ENCODE measurements at places on chromosomes 5 and 9.

GRCh38 chr5:77871946-77872345 is 95.8 kb upstream of the TBCA start:
- DNase-seq: no peak

GRCh38 chr9:107375651-107376369 is 92.7 kb downstream of the RAD23B start:
- no peak for DNase-seq

DNA sequence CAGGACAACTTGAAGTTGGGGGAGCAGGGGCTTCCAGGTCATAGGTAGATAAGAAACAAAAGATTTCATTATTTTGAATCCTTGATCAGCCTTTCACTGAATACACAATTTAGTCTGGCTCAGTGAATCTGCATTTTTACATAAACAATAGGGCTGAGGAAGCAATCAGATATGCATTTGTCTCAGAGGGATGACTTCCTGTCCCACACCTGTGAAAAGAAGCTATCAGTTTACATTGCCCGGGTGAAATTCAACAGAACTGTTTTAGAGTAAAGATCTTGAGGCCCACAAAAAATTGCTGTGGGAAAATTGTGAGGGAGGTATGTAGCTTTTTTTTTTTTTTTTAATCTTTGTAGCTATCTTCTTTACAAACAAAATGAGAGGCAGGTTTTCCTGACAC is 38.3 kb downstream of the DNAJB5 start:
- no peak for DNase-seq

DNA sequence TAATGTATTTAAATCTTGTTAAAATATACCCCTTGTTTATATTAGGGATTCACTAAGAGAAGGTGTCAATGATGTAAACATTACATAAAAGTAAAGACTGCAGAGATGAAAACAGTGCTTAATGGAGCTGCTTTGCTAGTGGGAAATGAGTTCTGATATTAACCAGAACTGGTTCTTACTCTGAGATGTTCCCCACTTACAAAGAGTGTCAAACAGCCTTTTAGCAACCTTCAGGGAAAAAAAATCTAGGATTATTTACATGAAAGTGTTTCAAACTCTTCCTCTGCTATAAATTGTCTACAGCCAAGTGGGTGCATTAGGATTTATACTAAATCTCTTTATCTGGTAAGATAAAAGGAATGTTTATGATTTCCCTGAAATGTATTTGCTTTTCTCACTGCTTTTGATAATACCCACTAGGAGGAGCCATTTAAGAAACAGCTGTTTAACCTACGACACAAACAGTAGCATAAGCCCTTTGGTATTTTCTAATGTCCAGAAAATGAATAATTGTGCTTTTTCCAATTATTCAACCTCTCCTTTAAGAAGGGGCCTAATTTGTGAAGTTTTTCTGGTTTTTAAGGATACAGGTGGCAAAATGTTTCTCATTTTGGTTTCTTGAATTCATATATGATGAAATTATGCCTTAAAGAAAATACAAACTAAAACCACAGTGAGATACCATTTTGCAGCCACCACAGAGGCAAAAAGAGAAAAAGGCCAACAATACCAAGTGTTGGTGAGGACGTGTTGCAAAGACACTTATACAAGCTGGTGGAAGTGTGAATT is 186.3 kb downstream of the TLE4 start:
- DNase-seq: no peak

- no peak for DNase-seq
These were observed 4.2 kb upstream of the NRARP start for GRCh38 chr9:137306066-137306849.

DNA sequence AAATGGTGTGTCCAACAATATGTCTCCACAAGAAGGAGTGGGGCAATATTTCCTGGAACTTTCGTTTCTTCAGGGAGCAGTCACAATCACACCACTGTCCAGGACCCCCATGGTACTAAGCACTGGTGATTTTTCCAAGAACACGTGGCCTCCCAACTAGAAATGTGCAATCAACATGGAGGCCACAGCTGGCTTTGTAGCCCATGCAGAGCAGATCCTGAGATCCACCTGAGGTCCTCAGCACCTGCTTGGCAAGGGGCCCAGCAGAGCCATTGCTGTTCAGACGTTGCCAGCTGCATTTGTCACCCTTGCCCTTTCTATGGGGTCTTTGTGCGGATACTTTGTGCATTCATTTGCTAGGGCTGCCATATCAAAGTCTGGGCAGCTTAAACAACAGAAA is 334.5 kb upstream of the IRX4 start:
- no peak for DNase-seq

- DNase-seq: no peak
These were observed 240.2 kb downstream of the PBX3 start for GRCh38 chr9:125987420-125987819.

DNA sequence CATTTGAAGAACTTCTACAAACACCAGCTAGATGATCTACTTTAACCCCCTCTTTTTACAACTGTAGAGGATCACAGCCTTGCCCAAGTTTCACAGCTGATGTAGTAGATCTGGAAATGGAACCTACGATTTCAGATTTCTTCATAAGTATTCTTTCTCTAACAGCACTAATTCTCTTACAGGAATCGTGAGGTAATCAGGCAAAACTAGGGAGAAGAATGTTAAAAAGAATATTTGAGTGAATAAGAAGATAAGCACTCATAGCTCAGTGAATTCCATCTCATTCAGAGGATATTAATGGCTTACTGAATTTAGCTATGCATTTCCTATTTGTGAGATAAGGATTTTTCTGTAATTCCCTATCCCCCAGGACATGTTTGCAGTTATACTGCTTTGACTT is 42.1 kb downstream of the NADK2 start:
- no peak for DNase-seq

DNA sequence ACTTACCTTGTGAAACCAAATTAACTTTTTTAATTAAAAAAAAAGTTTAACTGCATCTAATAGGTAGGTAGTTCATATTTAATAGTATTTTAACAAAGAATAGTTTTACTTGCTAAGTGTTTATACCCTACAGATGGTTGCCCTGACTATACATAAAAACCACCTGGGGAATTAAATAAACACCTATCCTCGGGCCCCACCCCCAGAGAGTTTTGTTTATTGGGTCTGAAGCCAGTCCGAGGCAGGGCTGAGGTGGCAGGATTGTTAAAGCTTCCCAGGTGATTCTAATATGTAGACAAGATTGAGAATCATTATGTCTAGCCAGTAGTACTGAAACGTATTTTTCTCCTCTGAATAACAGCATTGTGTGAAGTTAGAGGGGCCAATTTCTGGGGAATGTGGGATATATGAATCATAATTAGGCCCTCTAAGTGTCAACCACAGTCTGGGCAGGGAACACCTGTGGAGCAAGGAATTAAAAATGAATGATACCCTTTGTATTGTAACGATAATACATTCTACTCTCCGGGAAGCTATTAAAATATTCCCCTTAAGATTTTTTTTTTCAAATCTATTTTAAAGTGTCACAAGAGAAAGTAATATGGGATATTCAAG is 5.6 kb upstream of the PAM start:
- DNase-seq: no peak

DNA sequence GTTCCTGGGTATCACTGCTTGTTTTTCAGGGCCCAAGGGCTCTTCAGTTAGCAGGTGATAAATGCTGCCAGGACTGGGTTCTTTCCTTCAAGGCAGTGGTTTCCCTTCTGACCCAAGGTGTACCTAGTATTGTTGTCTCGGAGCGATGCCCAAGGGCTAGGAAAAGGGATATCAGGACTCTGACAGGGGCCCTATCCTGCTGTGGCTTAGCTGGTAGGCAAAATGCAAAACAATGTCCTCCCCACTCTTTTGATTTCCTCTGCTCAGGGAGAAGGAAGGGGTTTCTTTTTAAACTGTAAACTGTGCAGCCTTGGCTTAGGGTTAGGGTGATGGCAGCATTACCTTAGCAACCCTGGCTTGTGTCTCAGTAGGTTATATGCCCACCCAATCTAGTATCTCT is 508.8 kb upstream of the CTNND2 start:
- DNase-seq: no peak

DNA sequence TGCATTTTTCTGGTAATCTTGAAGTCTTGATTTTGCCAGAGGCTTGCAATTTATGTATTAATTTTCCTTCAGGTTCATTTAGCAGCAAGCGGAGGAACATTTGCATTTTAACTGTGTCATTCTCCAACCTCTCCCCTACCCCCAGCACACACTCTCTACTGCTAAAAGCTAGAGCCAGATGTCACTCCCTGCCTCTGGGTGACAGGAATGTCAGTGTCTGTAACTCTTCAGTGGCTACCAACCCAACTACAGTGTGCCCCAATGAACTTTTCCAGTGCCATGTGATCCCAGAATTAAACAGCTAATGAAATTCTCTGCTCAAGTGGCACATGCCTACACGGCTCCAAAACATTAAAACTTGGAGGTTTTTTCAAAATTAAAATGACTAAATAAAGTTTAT is 260.3 kb downstream of the GOLPH3 start:
- DNase-seq: no peak

- DNase-seq: no peak
These were observed 377.8 kb downstream of the IRX2 start for GRCh38 chr5:2373631-2374030.

DNA sequence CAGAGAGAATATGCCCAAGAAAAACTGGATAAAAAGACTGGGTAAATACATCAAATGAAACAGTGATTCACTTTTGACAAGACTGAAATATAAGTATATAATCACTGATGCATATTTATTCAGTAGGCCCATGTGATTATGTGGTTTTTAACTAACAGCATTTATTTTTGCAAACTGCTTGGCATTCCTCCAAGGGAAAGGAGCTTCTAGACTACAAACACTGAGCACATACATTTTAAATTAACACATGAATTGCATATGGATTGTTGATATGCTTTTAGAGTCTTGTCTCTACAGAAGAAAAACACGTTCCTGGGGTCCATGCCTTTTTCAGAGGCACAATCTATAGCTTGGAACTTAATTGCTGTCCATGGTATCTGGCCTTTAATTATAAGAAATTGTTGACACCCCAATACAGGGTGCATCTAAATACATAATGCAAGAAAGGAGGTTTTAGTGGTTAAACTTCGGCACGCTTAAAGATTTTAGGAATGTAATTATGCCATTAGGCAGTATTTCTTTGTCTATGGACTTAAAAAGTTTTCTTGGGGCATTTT is 6.9 kb upstream of the MEIKIN start:
- DNase-seq: peak; percentile 58

DNA sequence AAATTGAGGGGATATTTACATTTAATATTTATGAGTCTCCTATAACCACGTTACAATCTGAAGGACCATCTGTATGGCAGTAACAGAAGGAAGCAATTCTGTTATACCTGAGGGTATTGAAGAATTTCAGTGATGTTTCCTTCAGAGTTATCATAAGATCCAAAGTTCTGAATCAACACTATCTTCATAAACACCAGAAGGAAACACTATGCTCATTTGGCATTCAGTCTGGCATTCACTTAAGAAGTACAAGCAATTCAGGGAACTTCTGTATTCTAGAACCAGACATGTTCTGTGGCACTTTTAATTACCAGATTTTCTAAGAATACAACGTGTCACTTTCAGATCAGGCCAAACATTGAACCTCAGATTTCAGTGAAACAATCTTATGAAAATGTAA is 9.6 kb downstream of the DAB2 start:
- DNase-seq: peak; percentile 23

DNA sequence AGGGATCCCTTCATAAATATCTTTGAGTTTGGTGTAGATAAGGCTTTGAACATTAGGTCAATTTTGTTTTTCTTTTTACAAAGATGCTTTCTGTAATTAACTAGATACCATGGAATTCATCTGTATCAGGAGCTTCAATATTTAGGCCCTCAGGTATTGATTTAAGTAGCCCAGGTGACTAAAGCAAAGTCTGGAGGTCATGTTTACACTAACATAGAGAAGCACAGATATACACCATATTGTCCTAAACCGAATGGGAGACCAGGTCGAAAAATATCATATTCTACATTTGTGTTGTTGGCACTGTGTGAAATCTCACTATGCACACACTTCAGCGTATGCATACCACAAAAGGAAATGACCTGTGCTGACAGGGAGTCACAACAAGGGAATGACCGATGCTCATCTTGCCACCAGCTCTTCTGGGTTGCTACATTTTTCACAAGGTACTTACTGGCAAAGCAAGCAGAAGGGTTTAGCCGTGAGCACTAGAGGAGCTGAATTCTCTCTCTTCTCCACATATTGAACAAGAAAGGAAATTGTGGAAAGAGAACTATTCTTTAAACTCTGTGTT is 98.5 kb upstream of the IL7R start:
- DNase-seq: no peak

- DNase-seq: peak; percentile 66
These were observed 235.3 kb downstream of the SYK start for GRCh38 chr9:91036826-91037510.

GRCh38 chr5:111667128-111667736 is 89.8 kb downstream of the NREP start:
- no peak for DNase-seq

DNA sequence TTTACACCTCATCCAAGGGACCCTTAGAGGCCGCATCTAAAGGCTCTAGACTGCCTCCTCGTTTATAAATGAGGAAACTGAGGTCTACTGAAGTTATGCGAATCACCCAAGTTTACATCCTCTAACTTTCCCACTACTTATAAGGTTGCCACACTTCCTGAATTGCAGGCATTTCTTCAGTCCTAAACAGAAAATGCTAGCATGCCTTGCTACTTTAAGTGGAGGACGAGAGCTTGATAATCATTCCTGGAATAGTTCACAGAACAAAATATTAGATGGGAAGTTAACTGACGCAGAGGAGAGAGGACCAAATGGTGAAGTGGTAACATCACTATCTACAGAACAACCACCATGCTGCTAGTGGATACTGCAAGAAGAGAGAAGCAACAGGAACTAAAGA is 85.8 kb downstream of the GNAQ start:
- DNase-seq: no peak

GRCh38 chr5:54438620-54439389 is 16.7 kb upstream of the HSPB3 start:
- no peak for DNase-seq

DNA sequence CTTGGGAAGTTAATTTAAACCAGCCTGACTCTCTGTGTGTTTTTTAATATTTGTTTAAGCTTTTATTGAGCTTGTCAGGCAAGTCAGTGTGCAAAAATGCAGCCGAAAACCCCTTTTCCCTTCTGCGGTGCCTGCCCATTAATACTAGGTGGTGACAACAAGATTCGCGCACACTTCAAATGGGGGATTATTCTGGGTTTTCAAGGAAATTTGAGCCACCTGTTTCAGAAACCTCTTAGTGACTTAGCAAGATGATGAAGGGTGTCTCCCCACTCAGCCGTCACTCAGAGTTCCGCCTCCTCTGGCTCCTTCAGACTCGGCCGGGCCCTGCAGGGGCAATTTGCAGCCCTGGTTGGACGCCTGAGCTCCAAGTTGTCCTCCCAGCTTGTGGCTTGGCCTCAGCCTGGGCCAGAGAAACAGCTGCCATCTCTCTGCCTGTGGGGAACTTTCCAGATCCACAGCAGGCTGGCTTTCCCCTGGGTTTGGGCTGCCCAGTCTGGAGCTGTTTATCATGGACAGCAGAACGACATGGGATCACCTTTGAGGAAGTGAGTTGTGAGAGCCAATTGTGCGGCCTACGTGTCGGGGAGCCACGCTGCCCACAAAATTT is 75.9 kb downstream of the SPRY4 start:
- peak; percentile 57 for DNase-seq

Measured in skin of body (tissue), 3 donors.